ENCODE measurements at places on chromosomes 1 and 21.

DNA sequence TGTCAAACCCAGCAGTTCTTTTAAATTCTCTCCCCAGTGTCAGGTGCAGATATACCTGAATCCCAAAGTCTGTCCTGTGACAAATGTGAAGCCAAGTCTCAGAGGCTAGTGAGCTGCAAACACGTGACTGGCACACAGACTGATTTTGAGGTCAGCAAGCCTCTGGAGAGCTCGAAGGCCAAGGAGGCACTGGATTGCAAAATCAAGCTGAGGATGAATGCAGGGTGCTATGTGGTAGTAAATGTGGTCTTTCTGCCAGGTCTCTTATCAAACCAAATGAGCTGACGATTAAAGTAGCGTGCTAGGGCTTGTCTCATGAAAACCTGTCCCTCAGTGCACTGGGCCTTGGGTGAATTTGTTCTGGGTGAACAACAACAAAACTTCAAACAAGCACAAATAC lies 20.6 kb downstream of the GPR3 start:
- DNase-seq: no peak

DNA sequence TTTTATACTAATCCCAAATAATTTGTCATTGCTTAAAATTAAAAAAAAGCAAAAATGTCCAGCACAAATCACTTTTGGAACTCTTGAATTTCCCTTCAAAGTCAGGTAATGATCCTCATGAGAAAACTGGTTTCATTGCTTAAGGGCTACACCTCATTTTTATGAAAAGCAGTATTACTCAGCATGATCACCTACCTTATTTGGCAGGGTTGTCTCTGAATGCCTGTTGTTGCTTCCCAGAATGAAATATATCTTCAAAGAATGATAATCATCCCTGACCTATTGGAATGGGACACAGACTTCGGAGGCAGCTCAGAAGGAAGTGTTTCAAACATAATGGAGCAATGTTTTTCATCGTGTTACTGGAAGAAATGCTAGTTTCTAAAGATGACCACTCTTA lies 29.7 kb downstream of the C1orf21 start:
- no peak for DNase-seq

DNA sequence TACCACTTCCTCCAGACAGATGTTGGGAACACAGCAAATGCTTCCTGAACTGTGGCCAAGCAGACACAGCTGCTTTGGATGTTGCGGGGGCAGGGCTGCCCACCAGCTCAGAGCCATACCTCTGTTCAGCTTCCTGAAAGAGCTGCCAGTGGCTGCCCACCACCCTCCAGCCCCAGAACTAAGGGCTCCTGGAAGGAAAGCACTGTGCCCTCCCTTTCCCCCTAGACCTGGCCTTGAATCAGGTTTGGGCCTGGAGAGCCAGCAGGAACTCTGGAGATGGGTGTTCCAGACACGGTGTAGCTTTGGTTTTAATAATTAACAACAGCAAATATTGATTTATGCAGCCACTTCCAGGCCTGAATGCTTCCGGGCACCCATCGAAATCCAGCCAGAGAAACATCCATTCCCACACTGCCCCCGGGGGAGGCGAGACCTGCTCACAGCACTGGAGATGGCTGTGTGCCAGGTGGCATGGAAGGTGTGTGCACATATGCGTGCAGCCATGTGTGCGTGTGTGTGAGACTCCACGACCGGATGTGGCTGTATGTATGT lies 45.7 kb downstream of the RAP1GAP start:
- no peak for DNase-seq

DNA sequence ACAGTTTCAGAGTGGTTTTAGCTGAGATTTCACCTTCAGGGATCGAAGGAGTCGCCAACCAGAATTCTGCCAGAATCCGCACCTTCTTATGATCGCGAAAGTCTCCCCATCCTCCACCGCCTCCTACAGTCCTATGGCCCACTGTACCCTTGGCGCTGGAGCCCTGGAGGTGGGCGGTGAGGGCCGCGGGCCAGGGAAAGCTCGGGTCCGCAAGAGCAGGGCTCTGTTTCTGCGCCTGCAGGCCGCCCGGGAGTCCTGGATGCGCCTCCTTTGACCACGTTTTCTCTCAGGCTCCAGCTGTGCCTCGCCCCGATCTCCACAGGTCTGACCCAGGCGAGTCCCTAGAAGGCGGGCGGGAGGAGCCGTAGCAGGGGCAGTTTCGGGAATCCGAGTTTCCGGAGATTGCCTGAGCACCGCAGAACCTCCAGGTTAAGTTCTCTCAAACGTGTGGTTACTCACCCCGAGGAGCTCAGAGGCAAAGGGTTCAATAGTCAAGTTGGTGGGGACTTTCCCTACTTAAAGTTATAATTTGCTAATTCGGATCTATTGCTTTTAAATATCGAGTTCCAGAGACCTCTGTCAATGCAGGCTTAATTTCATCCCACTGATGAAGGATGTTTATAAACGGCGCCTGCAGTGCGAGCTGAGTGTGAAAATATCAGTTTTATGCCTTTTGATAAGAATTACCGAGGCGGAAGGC lies 3.2 kb upstream of the LHX8 start:
- DNase-seq: no peak

GRCh38 chr1:212167098-212167497 lies 118.1 kb upstream of the PPP2R5A start:
- no peak for DNase-seq

DNA sequence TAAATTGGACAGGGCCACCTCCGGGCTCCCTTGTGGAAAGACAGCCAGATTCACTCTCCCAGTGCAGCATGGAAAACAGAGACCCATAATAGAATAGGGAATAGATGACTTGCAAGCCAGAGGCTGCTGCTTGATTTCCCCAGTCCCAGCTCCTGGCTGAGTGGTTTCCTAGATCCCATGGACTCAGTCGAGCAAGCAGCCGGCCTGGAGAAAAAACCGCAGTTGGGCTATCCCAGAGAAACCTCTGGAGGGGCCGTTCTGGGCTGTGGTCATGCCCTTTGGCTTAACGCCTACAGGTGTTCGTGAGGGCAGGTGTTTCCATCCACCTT lies 61.7 kb downstream of the ELK4 start:
- DNase-seq: no peak

GRCh38 chr1:167635156-167635648 lies 5.2 kb downstream of the RCSD1 start:
- no peak for DNase-seq

DNA sequence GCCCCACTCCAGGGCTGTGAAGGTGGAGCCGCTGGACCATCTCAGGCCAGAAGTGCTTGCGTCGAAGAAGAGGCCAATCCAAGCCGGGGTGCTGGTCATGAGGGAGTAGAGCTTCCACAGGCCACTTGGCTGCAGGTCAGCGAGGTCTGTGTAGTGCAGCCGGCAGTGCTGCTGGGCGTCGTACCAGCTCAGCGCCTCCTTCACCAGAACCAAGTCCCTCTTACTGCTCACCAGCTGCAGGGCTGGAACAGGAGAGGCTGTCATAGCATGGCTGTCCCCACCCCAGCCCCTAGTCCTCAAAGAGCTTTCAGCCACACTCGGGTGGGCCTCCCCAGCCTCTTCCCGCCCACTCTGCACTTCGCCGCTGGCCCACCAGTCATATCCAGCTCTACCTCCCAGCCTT lies 2.2 kb downstream of the CLEC20A start:
- no peak for DNase-seq

Data from activated CD8-positive, alpha-beta memory T cell treated with anti-CD3 and anti-CD28 coated beads for 1 hour (primary cell).